ENCODE measurements at places on chromosomes 6 and 20. TPM values are rescaled to one million over a fixed set of nuclear protein-coding genes. Genes with fewer than 3 reads are reported as not detected.

GRCh38 chr6:2614846-2615245 is 135.9 kb downstream of the MYLK4 start:
- no peak overlapping the region for H3K27ac ChIP-seq
- no peaks in the 10 kb centered on the region for H3K36me3 ChIP-seq
- H3K4me3 ChIP-seq = no peak overlapping the region
- peaks cover 13% of the 10 kb centered on the region for H3K27me3 ChIP-seq
- H3K4me1 ChIP-seq = peaks cover 11% of the 10 kb centered on the region
- no peak for DNase-seq

DNA sequence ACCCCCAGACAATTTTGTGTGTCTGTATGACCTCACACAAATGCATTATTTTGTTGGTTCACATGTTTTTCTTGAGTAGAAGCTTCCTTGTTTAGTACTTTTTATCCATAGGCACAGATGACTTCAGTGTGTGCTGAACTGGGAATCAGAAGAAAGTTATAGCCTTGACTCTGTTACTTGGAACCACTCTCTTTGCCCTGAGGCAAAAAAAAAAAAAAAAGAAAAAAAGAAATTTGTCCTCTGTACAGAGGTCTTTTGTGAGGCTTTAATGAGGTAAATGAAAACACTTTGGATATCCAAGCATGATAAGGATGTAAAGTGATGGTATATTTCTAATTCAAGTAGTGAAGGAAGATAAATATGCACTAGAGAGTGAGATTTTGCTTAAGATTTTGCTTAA is 51.9 kb downstream of the TRMT11 start:
- no peak for DNase-seq
- no peak overlapping the region for H3K4me3 ChIP-seq
- no peaks in the 10 kb centered on the region for H3K27me3 ChIP-seq
- H3K4me1 ChIP-seq = peaks cover 30% of the 10 kb centered on the region

DNA sequence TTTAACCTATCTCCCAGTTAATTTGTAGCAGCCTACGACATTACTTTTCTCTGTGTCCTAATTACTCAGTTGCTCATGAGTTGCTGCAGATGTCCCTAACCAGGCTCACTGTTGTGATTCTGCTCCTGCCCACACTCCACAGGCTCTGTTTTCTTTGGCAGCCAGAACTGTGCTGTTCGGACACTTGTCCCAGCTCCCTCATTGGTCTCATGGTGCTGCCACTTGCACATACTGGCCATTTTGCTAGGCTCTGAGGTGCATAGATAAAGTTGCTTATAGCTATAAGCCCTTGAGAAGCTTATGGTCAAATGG is 55.0 kb downstream of the NOX3 start:
- no peaks in the 10 kb centered on the region for H3K27me3 ChIP-seq
- peaks cover 5% of the 10 kb centered on the region for H3K4me1 ChIP-seq
- no peaks in the 10 kb centered on the region for H3K36me3 ChIP-seq
- H3K27ac ChIP-seq = no peak overlapping the region

GRCh38 chr6:112481211-112481610 is 134.1 kb downstream of the RFPL4B start:
- no peak overlapping the region for H3K27ac ChIP-seq
- no peaks in the 10 kb centered on the region for H3K36me3 ChIP-seq
- H3K27me3 ChIP-seq = no peaks in the 10 kb centered on the region
- no peak for DNase-seq
- H3K4me1 ChIP-seq = peaks cover 17% of the 10 kb centered on the region
- H3K4me3 ChIP-seq = no peak overlapping the region

Gene PROKR2
- 5.9 TPM for total RNA-seq

DNA sequence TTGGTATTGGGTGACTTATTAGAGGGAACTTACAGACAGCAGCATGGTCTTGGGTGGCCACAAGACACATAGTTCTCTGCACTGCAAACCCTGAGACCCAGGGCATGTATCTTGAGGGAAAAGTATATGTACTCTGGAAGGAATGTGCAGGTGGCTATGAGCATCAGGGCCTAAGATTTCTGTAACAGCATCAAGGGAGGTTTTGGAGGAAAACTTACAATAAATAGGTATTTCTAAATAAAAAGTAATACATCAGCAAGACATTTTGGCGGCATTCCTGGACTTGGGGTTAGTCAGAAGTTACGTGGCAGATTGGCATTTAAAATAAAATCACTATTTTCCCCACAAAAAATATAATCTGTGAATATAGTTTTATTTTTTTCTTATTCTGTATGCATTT is 8.0 kb upstream of the STX7 start:
- H3K36me3 ChIP-seq = no peaks in the 10 kb centered on the region
- no peak overlapping the region for H3K4me3 ChIP-seq
- DNase-seq = no peak
- no peak overlapping the region for H3K27ac ChIP-seq

DNA sequence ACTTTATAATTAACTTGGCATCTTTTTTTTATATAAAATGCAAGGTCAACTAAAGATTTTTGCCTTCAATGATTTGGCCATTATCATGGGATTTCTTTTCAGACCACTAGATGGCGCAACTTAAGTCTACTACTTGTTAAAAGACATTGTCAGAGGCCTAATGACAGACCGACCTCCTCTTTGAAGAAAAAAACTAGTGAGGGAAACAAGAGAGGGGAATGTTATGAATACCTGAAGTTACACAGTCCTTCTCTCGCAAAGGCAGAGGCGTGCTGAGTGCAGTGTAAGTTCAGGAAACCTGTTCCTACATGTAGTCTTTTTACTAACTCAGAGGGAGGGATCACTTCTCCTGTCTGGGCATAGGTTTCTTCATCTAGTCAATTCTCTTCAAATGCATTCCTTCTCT is 9.3 kb downstream of the TRAPPC3L start:
- DNase-seq = no peak
- H3K27me3 ChIP-seq = peaks cover 19% of the 10 kb centered on the region
- H3K4me1 ChIP-seq = peaks cover 17% of the 10 kb centered on the region
- no peaks in the 10 kb centered on the region for H3K36me3 ChIP-seq
- no peak overlapping the region for H3K4me3 ChIP-seq

DNA sequence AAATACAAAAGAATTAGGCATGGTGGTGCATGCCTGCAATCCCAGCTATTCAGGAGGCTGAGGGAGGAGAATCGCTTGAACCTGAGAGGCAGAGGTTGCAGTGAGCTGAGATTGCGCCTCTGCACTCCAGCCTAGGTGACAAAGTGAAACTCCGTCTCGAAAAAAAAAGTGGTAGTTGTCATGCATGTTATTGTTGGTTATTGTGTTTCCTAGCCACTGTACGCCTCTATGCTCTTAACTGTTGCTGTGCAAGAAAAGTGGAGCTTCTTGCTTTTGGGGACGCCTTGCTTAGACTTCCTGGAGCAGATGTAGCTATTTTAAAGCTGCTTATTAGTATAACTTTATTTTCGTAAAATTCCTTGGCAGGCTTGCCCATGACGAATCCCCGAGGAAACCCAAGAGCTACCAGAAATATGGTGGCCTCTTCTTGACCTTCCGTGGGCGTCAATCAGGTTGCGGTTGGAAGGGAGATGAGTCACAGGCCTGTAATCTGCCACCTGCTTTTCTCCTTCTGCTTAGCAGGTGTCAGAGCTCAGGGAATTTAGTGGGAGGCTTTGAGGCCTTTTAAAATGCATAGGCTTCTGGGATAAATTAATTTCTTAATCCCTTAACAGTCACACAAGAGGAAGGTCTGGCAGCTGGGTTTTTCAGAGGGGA is 17.3 kb downstream of the GABRR2 start:
- peak overlapping the region; percentile 88 for H3K27ac ChIP-seq
- peaks cover 19% of the 10 kb centered on the region for H3K4me1 ChIP-seq
- no peaks in the 10 kb centered on the region for H3K27me3 ChIP-seq
- peak; percentile 36 for DNase-seq

GRCh38 chr6:54262499-54262898 is 45.7 kb upstream of the TINAG start:
- DNase-seq = no peak
- H3K4me1 ChIP-seq = no peaks in the 10 kb centered on the region
- no peak overlapping the region for H3K27ac ChIP-seq
- H3K36me3 ChIP-seq = no peaks in the 10 kb centered on the region
- no peak overlapping the region for H3K4me3 ChIP-seq

Gene EEF1E1
- total RNA-seq = 26.5 TPM

- H3K27me3 ChIP-seq = no peaks in the 10 kb centered on the region
- peak overlapping the region; percentile 27 for H3K4me3 ChIP-seq
- H3K4me1 ChIP-seq = peaks cover 80% of the 10 kb centered on the region
- no peak for DNase-seq
These were observed 20.1 kb downstream of the TOP1 start for GRCh38 chr20:41048461-41049301.

DNA sequence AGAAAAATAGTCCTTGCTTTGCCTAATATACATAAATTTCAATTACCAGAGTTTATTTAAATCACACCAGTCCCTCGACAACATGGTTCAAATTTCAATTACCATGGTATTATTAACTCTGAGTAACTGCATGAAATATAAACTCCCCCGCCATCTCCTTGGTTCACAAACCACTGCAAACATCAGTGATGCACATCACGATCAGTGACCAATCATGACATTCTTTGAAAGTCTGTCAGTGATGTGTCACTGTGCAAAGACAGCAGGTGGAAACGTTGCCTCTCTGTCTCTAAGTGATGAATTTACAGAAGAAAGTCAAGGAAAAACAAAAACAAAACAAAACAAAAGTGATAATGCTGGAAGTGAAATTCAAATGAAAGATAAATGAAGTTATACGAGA is 86.7 kb downstream of the TASP1 start:
- no peaks in the 10 kb centered on the region for H3K4me1 ChIP-seq
- peaks cover 16% of the 10 kb centered on the region for H3K36me3 ChIP-seq
- no peaks in the 10 kb centered on the region for H3K27me3 ChIP-seq

Gene C20orf144
- 0.29 TPM for total RNA-seq

Gene PGC
- total RNA-seq = 56.6 TPM

Gene GJE1
- not detected for total RNA-seq

GRCh38 chr20:19571996-19572395 is 186.1 kb upstream of the RIN2 start:
- no peaks in the 10 kb centered on the region for H3K27me3 ChIP-seq
- no peaks in the 10 kb centered on the region for H3K36me3 ChIP-seq
- H3K4me1 ChIP-seq = no peaks in the 10 kb centered on the region
- H3K27ac ChIP-seq = no peak overlapping the region

DNA sequence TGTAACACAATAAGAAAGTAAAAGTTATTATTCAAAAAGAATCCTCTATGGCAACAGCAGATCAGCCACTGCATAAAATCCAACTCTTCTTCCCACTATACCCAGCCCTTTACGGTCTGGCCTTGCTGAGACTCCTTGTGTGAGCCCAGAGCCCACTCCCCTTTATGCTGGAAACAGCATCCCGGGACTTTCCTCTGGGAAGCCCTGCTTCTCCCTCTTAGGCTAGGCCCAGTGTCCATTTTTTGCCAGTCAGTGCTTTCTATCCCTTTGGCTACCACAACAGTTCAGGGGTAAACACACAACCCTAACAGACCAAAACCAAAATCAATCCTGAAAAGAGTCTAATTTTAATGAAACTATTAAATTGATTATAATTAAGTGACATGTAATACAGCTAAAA is 20.6 kb downstream of the FKBP5 start:
- H3K36me3 ChIP-seq = no peaks in the 10 kb centered on the region
- no peak for DNase-seq
- H3K4me1 ChIP-seq = peaks cover 4% of the 10 kb centered on the region
- no peaks in the 10 kb centered on the region for H3K27me3 ChIP-seq

DNA sequence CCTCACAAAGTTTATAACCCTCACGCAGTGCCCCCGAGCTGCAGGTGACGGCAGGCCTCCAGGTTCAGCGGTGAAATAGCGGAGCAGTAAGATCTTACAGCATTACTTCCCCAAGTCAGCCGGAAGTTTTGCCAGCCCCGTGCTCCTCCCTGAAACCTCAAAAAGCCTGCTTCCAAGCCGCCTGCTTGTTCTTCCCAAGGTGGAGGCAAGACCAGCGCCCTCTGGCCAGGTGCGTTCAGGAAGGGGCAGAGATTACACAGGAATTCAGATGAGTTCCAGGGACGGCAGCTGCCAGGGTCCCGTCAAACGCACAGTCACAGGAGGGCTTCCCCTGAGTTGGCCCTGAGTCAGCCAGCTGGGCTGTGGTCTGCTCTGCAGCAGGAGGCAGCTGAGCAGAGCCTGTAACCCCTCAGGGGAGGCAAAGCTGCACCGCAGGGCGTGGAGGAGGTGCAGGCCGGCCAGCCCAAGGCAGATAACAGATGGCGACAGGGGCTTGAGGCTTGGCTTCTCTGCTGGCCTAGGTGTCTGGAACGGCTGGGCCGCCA is 124.1 kb upstream of the RPS6KA2 start:
- H3K36me3 ChIP-seq = no peaks in the 10 kb centered on the region
- peaks cover 8% of the 10 kb centered on the region for H3K4me1 ChIP-seq
- no peak for DNase-seq
- no peak overlapping the region for H3K27ac ChIP-seq
- H3K4me3 ChIP-seq = no peak overlapping the region
- H3K27me3 ChIP-seq = peaks cover 21% of the 10 kb centered on the region

Gene SMPDL3A
- total RNA-seq = 9.4 TPM

GRCh38 chr20:24721891-24722568 is 227.0 kb upstream of the CST7 start:
- H3K4me3 ChIP-seq = no peak overlapping the region
- peaks cover 11% of the 10 kb centered on the region for H3K4me1 ChIP-seq
- peaks cover 4% of the 10 kb centered on the region for H3K36me3 ChIP-seq
- DNase-seq = peak; percentile 29

Gene HLA-DQB1
- 12.8 TPM for total RNA-seq

Gene HLA-DPB1
- 10.9 TPM for total RNA-seq

Gene THEMIS
- not detected for total RNA-seq

GRCh38 chr6:63814459-63814858 is 178.9 kb downstream of the PHF3 start:
- H3K4me1 ChIP-seq = no peaks in the 10 kb centered on the region
- H3K4me3 ChIP-seq = no peak overlapping the region
- DNase-seq = no peak
- no peak overlapping the region for H3K27ac ChIP-seq
- no peaks in the 10 kb centered on the region for H3K36me3 ChIP-seq

Gene FKBP1C
- 0.79 TPM for total RNA-seq

Gene DLK2
- 3.3 TPM for total RNA-seq

- no peak overlapping the region for H3K4me3 ChIP-seq
- H3K36me3 ChIP-seq = no peaks in the 10 kb centered on the region
- no peak overlapping the region for H3K27ac ChIP-seq
- no peaks in the 10 kb centered on the region for H3K4me1 ChIP-seq
- H3K27me3 ChIP-seq = peaks cover 3% of the 10 kb centered on the region
These were observed 16.6 kb downstream of the APCDD1L start for GRCh38 chr20:58498470-58499068.

- H3K4me3 ChIP-seq = no peak overlapping the region
- DNase-seq = no peak
- H3K36me3 ChIP-seq = no peaks in the 10 kb centered on the region
- no peaks in the 10 kb centered on the region for H3K4me1 ChIP-seq
These were observed 57.6 kb downstream of the FAM184A start for GRCh38 chr6:119020597-119021561.

All from type B pancreatic cell (in vitro differentiated cells).